ENCODE measurements at places on chromosomes 11 and 22.

GRCh38 chr22:31622980-31623379 is 39.0 kb downstream of the PISD start:
- no peak for DNase-seq

DNA sequence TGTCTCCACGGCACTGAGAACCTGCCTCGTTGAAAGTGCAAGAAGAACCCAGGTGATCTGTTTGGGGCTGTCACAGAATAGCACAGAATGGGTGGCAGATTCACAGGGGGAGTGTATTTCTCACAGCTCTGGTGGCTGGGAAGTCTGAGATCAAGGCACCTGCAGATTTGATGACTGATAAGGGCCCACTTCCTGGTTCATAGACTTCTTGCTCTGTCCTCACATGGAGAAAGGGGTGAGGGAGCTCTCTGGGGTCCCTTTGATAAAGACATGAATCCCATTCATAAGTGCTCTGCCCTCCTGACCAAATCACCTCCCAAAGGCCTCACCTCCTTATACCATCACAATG is 198.5 kb upstream of the SORL1-AS1 start:
- DNase-seq, result no peak

DNA sequence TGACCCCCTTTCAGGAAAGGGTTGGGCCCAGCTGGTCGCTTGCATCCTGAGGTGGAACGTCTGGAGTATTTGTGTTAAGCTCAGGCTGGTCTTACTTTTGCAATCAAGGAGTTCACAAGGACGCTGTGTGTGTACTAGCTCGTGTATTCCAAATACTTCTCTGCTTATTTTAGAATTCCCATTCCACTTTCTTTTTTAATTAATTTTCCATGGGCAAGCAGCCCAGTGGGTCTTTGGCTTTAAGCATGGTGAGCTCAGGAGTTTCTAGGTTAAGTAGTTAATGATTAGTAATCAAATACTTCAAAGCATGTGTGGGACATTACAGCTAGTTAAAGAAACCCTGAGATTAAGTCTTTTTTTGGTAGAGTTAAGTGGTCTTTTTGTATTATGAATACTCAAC is 68.6 kb downstream of the CSNK2A3 start:
- DNase-seq, result no peak

DNA sequence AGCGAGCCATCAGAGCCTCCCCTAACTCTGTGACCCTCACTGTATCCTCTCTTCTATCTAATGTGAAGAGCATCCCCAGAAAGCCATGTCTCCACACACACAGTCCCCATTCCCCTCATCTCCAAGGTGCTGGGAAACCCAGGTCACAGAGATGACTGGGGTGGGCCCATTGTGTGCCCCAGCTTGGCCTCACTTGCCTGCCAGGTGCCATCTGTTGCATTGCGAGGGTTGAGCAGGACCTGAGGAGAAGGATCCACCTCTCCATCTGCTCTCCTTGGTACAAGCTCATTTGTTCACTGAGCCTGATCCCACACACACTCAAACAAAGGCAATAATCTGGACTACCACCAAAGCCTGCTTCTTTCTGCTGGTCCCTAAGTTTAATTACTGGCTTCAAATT is 118.8 kb downstream of the SPATA19 start:
- peak; percentile 83 for DNase-seq

DNA sequence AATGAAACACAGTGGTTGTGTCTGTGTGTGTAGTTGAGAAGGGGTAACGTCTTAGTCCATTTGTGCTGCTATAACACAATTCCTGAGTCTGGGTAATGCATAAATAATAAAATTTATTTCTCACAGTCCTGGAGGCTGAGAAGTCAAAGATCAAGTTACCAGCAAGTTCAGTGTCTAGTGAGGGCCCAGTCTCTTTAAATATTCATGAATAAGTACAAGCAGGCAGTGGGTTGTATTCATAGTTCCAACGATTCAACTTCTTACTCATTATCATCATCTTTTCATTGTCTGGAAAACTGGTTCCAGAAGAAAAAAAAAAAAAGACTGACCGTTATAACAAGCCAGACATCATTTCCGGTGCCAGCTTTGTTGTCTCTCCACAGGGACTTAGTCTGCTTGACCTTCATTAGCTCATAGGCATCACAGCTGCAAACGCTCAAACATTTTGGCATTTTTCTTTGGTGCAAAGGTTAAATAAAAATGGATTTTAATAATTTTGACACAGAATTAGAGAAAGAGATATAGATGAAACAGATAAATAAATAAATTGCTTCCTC is 1297.5 kb downstream of the LRRC4C start:
- DNase-seq, result no peak

DNA sequence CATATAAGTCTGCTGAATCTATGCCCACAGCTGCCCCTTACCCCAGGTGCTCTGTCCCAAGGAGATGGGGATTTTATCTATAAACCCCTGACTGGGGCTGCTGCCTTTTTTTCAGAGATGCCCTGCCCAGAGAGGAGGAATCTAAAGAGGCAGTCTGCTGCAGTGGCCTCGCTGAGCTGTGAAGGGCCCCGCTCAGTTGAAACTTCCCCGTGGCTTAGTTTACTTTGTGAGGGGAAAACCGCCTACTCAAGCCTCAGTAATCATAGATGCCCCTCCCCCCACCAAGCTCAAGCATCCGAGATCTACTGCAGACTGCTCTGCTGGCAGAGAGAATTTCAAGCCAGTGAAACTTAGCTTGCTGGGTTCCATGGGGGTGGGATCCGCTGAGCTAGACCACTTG is 7.4 kb upstream of the SCGB1D4 start:
- no peak for DNase-seq

- no peak for DNase-seq
These were observed 21.8 kb upstream of the YWHAH start for GRCh38 chr22:31922534-31922933.

DNA sequence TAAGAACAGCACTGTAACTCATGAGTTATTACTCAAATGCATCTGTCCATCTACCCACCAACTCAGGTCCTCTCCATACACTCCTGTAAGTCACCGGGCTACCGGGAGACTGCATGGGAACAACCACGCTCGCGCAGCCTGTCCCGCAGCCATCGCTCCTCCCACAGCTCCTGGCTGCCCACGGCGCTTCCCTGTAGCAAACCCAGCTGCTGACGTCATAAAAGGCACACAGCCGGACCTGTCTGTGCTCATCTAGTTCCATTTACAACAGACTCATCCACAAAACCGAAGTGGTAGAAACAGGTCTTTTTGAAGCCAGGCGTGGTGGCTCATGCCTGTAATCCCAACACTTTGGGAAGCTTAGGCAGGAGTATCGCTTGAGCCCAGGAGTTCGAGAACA is 23.4 kb upstream of the PACSIN2 start:
- no peak for DNase-seq

- no peak for DNase-seq
These were observed 137.3 kb downstream of the WNT11 start for GRCh38 chr11:76069001-76069400.

GRCh38 chr22:27723708-27724107 is 77.8 kb downstream of the MN1 start:
- no peak for DNase-seq

DNA sequence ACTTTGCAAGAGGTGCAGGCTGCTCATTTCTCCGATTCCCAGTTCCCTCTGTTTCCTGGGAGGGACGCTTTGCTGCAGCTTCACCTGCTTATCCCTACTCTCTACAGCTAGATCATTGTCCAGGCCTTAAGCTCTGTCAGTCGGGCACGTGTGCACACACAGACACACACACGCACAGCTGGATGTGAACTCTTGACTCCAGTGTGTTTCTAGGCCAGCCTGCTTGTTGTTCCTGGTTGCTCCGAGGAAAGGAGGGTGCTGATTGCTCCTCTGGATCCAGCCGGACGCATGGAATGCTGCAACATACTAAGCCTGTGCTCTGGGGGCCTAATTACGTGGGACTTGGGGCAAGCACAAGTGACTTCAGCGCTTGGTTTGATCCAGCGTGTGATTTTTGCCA is 19.7 kb downstream of the ZNRF3 start:
- no peak for DNase-seq

GRCh38 chr11:119571311-119571710 is 148.3 kb upstream of the THY1 start:
- no peak for DNase-seq

GRCh38 chr11:125117429-125117828 is 6.0 kb upstream of the TMEM218 start:
- no peak for DNase-seq

GRCh38 chr11:19382131-19382611 is 141.4 kb upstream of the E2F8 start:
- DNase-seq, result no peak

- DNase-seq, result no peak
These were observed 79.1 kb upstream of the SC5D start for GRCh38 chr11:121213362-121213893.

- no peak for DNase-seq
These were observed 54.0 kb downstream of the KREMEN1 start for GRCh38 chr22:29126670-29127395.

DNA sequence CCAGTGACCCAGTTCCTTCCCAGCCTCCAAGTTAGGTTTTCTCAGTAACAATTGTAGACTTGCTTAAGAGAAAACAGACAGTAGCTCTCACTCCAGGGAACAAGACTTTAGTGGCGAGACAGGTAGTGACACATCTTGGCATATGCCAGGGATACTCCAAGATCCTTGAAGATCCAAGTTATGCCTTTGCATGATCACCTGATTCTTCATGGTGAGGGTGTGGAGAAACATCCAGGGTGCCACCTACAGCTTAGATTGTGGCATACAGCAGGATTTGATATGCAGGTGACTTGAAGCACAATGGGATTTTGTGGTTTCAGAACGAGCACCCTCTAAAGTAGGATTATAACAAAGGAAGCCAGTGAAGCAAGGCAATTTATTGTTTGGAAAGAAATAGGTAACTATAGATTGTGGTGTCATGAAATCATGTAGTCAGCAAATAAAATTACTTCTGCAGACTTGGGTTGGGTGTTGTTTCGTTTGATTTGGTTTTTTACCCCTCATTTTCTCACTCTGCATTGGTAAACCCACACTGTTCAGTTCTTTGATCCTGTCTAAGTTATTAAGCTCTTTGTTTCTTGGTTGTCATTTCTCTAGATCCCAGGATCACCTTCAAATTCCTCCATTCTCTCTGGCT is 9.2 kb downstream of the POU2AF3 start:
- no peak for DNase-seq

DNA sequence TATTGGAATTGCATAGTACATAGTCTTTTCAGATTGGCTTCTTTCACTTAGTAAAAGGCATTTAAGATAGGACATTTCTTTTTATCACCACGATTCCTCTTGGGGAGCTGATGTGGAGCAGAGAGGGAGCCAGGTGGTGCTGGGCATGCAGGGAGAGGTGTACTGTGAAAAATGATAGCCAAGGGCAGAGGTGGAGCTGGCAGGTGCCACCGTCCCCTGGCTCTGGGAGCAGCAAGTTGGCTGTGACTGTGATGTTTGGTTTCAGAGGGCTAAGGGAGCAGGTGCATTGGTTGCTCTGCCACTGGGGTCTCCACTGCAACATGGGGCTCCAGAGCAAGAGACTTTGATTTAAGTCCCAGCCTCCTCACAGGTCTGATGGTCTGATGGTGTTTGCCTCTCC is 16.5 kb downstream of the SGSM1 start:
- DNase-seq, result no peak

DNA sequence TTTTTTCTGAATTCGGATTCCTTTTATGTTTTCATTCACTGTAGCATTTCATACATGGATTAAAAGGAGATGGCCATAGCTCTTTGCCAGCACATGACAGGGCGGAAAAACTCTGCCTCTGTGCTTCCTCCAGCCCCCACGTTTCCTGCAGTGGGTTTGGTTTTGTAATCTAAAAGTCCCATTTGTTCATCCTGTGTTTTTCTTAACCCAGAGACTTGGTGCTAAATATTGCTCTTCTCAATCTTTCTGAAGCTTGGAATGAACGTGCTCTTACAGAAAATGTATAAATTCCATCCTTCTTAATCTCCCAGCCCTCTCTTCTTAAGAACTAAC is 89.9 kb downstream of the PPP6R3 start:
- no peak for DNase-seq

- DNase-seq, result no peak
These were observed 603 bp upstream of the ZFTA start for GRCh38 chr11:63769042-63769713.

- DNase-seq, result no peak
These were observed 274.3 kb downstream of the DDX10 start for GRCh38 chr11:108939135-108939534.

GRCh38 chr11:75024068-75024449 is 35.3 kb downstream of the NEU3 start:
- DNase-seq, result no peak

DNA sequence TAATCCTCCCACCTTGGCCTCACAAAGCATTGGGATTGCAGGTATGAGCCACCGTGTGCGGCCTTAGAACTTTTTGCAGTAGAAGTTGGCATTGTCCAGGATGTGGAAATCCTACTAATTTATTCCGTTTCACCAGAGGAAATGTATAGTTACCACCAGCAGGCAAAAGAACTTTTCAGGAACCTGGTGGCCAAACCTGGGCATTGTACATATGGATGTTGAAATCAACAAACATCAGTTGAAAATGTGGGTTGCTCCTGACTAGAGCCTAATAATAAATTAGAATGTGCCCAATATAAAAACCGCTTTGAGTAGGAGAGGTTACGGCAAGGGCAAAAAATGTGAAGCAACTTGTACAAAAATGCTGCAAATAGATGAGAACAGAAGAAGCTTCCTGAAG is 40.7 kb upstream of the XBP1 start:
- DNase-seq, result no peak

DNA sequence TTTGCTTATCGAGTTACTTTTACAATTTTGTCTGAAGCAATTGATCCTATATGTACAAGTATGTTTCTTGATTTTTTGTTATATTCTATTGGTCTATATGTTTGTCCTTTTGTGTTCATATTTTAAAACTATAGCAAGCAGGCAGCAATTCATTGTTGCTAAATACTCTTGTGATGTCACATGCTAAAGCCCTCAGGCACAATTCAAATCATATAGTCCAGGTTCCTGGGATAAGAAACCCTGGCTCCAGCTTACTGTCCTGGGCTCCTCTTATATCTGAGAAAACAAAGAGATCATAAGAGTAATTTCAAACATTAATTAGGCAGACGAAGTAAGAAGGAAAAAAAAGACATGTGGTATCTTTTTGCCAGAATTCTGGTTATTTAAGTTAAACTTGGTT is 6.6 kb upstream of the CCDC83 start:
- no peak for DNase-seq

- DNase-seq, result no peak
These were observed 670.2 kb downstream of the TBC1D22A start for GRCh38 chr22:47432683-47433082.

GRCh38 chr11:9535189-9535781 is 38.2 kb upstream of the WEE1 start:
- no peak for DNase-seq

GRCh38 chr11:12731841-12732336 is 57.7 kb downstream of the TEAD1 start:
- DNase-seq, result no peak

Data from DMS 273 treated with DMSO at 0.1 percent for 48 hours (cell line).